ENCODE measurements at places on chromosomes 5 and 9.

- no peak for DNase-seq
Measured at GRCh38 chr5:76114179-76114851, 31.1 kb downstream of the SV2C start.

- DNase-seq: peak; percentile 37
Measured at GRCh38 chr9:21381448-21382339, 3.5 kb downstream of the IFNA2 start.

- DNase-seq: no peak
Measured at GRCh38 chr5:78542321-78542840, 106.2 kb downstream of the LHFPL2 start.

DNA sequence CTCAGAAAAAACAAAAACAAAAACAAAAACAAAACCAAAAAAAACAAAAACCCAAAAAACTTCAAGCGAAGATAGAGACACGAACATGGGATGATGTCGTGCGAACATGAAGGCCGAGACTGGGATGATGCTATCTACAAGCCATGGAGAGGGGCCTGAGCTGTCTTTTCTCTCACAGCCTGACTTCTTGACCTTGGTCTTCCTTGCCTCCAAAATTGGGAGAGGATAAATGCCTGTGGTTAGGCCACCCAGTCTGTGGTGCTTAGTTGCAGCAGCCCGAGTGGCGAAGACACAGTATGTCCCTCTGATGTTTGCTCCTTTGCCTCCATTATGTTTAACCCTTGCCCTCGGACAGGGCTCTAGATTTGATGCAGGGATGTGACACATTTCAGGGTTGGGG is 130.4 kb upstream of the BASP1 start:
- DNase-seq: no peak

DNA sequence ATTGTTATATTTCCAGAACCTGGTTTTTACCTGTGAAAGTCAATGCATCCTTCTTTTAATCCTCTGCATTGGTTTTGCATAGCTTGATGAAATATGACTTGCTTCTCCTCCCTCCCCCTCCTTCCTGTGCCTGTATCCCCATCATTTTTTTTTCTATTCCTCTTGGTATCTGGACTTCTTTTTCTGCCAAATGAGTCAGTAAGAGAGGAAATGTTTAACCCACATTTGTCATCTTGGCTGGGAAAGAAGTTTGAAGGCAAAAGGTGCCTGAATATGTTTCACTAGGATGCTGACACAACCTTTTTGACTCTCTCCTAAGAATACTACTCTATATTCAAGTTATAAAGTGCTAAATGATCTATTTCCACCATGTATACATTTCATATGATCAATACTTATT is 35.5 kb upstream of the CDKN2B start:
- no peak for DNase-seq

GRCh38 chr5:170585273-170585948 is 81.6 kb downstream of the KCNIP1 start:
- no peak for DNase-seq

GRCh38 chr9:29066141-29066640 is 1492.9 kb upstream of the C9orf72 start:
- no peak for DNase-seq

- no peak for DNase-seq
Measured at GRCh38 chr9:132585954-132586829, 3.8 kb downstream of the BARHL1 start.

GRCh38 chr5:179298181-179298993 is 46.9 kb downstream of the ADAMTS2 start:
- no peak for DNase-seq

DNA sequence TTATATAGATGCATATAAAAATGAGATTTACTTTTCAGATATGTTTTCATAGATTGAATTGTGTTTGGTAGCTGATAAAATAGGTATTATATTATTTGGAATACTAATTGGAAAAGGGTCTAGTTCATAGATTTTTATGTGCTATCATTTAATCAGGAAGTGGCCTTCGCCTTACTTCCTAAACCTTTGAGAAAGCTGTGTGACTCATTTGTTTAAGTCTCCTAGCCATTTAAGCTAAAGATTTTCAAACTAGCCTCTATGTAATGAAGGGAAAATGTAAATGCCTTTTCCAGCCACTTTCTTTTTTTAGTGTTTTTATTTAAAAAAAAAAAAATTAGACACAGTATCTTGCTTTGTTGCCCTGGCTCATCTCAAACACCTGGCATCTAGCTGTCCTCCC is 97.5 kb downstream of the DMXL1 start:
- DNase-seq: no peak

DNA sequence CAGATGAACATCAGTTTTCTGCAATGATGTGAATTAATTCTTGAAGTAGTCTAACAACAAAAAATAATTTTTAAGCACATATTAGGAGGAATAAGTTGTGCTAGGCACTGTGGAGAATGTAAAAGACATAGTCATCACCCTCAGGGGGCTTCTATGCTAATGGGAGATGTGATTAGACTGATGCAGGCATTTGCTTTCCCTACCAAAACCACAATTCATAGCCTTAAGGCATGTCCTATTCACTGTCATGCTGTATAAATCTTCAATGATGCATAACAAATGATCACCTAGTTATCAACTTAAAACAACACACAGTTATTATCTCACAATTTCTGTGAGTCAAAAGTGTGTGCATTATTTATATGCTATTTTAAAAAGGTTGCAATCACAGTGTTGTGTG is 422.6 kb downstream of the MAN2A1 start:
- no peak for DNase-seq

GRCh38 chr5:102277144-102277543 is 18.9 kb downstream of the SLCO4C1 start:
- no peak for DNase-seq

DNA sequence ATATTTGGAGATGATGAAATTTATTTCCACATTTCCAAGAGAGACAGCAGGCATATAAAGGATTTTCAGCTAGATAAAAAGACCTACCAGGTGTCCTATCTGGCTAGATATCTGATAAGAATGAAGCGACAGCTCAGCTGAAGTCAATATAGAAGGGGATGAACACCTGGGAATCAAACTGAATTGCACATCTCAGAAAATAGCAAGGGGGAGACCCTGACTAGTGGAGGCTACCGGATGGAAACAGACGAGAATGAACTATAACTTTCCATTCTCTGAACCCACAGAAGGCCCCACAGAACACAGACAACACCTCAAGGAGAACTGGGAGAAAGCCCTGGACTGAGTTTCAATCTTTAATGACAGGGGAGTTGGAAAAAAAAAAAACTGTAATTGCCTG is 51.1 kb downstream of the CPLANE1 start:
- peak; percentile 14 for DNase-seq

DNA sequence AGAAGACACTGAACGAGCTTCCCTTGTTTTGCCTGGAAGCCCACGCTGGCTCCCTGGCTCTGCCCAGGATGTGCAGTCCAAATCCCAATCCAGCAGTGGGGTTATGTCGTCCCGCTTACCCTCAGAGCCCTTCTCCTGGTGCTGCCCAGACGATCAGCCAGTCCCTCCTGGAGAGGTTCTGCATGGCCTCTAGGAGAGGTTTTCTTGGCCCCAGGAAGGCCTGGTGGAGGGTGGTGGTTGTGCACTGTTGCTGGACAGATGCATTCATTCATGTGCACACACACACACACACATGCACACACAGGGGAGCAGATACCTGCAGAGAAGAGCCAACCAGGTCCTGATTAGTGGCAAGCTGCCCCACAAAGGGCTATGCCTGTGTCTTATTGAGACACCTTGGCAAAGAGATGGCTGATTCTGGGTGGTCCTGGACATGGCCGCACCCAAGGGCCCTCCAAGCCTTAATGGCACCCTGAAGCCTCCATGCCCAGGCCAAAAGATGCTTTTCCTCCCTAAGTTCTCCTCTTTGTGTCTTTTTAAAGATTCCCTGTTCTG is 10.5 kb upstream of the OLFM1 start:
- DNase-seq: no peak

GRCh38 chr5:96817506-96817905 is 9.8 kb upstream of the ERAP1 start:
- no peak for DNase-seq

GRCh38 chr9:136203408-136204144 is 1.4 kb downstream of the LHX3 start:
- DNase-seq: no peak

DNA sequence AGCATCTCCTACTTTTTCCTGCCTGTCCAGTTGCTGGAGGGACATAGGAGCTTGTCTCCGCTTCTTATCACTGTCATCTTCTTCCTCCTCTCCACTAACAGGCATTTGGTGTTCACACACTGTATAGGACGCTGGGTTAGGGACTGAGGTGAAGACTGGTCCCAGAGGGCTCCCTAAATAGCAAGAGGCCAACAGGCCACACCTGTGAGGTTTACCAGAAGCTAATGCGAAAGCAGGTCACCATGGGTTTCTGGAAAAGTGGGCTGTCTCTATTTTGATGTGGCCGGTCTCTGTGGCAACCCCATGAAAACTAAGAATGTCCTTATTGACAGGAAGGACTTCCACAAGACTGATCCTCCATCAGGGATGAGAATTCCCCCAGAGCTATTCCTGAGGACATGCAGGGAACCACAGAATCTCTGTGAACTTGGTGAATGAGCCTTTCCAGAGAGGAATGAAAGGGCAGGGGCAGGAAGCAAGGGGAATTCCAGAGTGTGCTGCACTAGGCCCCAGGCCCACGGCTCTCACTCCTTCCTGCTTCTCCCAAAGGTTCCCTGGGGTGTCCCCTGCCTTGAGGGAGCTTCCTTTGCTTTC is 61.7 kb downstream of the DAP start:
- no peak for DNase-seq

- peak; percentile 59 for DNase-seq
Measured at GRCh38 chr9:89477811-89478630, 19.9 kb downstream of the SEMA4D start.

DNA sequence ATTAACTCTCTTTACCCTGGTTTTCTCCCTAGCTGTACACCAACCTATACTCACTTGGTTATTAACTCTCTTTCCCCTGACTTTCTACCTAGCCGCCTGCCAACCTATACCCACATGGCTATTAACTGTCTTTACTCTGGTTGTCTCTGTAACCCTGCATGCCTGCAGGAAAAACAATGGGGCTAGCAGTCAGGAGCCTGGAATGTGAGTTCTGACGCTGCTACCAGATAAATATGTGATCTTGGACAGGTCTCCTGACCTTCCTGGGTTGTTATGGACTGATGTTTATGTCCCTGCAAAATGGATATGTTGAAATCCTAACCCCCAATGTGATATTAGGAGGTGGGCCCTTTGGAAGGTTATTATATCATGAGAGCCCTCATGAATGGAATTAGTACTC is 119.2 kb downstream of the SMARCA2 start:
- no peak for DNase-seq

GRCh38 chr9:131799177-131799823 is 59.4 kb upstream of the RAPGEF1 start:
- peak; percentile 24 for DNase-seq

DNA sequence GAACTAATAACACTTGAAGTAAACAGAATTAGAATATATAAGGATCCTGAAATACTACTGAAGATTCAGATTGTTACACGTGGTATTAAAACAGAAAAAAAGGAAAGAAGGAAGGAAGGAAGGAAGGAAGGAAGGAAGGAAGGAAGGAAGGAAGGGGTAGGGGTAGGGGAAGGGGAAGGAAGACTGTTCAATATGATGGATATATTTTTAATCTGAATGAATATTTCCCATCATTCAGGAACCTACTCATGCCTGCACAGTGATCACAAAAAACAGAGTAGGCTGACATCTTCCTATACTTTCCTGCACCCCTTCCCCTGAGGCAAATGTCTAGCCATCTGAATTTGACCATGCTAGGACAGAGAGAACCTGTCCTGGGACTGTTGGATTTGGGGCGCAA is 133.9 kb downstream of the CTNND2 start:
- DNase-seq: no peak

- no peak for DNase-seq
Measured at GRCh38 chr5:41649659-41650058, 139.3 kb upstream of the PLCXD3 start.

DNA sequence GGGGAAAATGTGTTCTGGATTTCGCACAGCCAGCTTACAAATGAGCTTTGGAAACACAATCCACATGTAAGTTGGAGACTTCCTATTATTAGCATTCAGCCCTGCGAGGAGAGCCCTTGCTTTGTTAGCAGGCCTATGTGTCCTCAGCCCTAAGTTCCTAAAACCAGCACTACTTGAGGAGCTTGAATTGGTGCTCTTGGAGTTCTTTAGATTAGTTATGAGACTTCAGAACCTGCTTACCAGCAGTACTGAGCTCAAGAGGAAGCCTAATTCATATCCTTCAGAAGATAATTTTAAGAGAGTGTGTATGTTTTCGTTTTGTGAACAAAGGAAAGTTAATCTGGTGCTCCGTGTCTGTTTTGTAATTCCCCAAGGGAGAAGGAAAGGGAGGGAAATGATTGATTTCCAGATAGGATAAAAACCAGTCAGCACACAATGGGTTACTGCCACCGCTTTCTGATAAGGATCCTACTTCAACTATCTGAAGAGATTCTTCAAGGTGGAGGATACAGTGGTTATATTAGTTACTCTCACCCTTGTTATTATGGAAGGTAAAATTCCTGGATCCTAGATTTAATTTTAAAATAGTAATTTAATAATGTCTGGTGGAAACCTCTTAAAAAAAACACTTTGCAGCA is 35.2 kb downstream of the PIK3R1 start:
- DNase-seq: no peak

DNA sequence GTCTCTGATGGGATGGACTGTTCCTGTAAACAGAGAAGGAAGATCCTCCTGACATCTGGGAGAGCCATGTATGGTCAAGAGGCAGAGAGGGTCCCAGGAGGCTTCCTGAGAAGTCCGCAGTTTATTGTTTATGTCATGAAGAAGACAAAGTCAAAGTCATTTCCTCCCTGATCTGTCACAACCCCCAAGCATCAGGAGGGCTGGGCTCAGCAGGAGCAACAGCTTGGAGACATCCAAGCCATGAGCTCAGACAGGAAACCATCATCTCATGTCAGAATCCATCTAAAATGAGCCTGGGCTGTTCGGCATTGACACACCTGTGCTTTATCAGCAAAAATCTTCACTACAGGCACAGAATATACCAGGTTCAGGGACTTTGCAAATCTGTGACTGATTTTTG is 325.0 kb upstream of the MSX2 start:
- no peak for DNase-seq

GRCh38 chr9:21688108-21689102 is 114.0 kb upstream of the MTAP start:
- no peak for DNase-seq

GRCh38 chr5:33148076-33148513 is 292.7 kb upstream of the TARS1 start:
- no peak for DNase-seq

DNA sequence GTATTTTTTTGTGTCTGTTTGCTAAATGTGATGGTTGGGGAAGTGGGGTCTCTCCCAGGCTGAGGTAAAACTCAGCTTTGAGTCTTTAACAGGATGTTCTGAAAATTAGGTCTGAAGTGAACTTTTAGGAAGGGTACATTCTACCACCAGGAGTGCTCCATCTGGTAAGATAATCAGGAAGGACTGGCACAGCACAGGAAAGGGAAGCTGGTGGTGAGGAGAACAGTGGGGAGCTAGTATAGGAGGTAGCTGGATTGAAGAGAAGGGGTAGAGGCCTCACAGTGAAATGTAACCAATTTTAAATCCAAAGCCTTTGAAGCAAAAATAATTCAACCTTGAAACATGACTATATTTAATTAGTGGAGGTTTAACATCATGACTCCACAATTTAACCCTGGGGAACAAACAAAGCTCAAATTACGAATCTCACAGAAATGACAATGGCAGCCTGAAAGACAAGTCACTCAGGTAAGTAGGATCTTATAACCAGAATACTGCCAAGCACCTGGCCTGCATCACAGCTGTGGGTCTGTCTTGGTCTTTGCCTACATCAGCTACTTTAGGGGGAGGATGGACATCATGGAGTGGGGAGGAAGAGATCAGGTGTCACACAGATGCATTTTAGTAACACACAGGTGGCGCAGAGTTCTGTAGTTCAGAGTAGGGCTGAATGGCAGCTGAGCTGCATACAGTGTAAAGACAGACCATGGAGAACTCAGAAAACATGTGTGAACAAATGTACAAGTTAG is 445.3 kb downstream of the DMRT2 start:
- DNase-seq: no peak

Measured in CD4-positive, alpha-beta T cell treated with Interleukin-17A for 1 hour (primary cell).